ENCODE measurements at places on chromosomes 4 and X.

GRCh38 chr4:34046580-34046979, 2197.7 kb downstream of the ARAP2 start:
- no peak for DNase-seq

- DNase-seq: no peak
These were observed 110.4 kb upstream of the BEND4 start for GRCh38 chr4:42262701-42263490.

DNA sequence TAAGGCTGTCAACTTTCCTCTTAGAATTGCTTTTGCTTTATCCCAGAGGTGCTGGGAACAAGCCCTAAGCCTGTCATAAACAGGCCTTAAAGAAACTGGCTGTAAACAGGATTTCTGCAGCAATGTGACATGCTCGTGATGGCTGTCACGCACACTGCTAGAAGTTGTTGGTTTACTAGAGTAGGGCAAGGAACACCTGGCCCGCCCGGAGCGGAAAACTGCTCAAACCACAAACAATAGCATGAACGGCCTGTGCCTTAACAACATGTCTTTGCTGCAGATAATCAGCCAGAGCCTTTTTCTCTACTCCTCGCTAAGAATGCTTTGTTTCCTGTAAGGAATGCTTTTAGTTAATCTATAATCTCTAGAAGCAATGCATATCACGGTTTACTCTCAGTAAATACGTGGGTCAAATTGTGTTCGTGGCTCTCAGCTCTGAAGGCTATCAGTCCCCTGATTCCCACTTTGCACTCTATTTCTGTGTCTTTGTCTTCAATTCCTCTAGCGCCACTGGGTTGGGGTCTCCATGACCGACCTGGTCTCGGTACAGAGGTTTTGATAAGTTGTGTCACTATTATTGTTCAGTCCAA, 318.3 kb downstream of the GLUD2 start:
- no peak for DNase-seq

DNA sequence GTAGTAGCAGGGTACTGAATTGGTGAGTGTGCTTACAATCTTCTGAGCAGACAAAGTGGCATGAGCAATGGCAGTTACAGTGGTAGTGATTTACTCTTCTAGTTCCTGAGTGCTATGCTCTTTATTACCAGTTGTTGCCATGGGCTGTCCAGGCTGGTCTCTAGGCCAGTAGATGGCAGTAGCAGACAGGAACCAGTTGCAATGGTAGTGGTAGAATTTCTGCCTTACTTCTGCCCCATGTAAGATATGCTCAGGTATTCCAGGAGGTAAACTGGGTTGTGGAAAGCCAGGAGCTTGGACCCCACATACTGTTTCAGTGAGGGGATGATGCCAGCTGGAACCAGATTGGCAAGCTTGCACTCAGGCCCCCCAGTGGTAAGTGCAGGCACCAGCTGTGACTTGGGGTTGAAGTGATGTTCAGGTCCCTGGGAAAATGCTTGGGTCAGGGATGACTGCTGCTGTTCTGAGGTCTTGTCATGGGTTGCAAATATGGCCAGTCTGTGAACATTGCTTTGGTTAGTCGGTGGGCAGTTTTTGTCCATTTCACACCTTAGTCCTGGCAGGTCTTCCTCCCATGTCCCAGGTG, 63.0 kb upstream of the ZXDB start:
- no peak for DNase-seq

All from effector CD4-positive, alpha-beta T cell (primary cell).